ENCODE measurements at places on chromosomes 12 and 14.
A peak's percentile ranks its signal among the peaks of the same experiment; 100 is the strongest.

- no peak for DNase-seq
These were observed 44.4 kb upstream of the GSG1 start for GRCh38 chr12:13147688-13148484.

GRCh38 chr12:20486233-20486632, 117.9 kb downstream of the PDE3A start:
- DNase-seq = peak; percentile 24

- no peak for DNase-seq
These were observed 70.4 kb upstream of the KITLG start for GRCh38 chr12:88650715-88651114.

DNA sequence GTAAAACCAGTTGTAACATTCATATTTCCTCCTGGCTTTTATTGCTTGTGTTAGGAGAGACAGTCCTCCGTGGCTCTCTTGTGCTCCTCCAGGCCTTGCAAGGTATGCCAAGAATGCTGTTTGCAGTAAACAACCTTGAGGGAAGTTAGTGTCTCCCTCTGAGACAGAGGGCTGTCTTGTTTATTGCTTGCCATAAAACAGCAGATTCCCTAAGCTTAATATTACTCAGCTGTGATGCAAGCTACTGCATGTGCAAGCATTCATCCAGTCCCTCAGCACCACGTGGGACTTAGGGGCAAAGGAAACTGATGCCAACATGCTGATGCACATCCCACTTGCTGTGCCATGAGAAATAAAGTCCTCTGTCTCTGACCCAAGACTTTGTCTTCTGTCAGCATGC, 6.6 kb downstream of the POMT2 start:
- no peak for DNase-seq

- no peak for DNase-seq
These were observed 55.3 kb downstream of the DERA start for GRCh38 chr12:15966426-15966825.

- DNase-seq = no peak
These were observed 96.2 kb downstream of the MON2 start for GRCh38 chr12:62562846-62563245.

DNA sequence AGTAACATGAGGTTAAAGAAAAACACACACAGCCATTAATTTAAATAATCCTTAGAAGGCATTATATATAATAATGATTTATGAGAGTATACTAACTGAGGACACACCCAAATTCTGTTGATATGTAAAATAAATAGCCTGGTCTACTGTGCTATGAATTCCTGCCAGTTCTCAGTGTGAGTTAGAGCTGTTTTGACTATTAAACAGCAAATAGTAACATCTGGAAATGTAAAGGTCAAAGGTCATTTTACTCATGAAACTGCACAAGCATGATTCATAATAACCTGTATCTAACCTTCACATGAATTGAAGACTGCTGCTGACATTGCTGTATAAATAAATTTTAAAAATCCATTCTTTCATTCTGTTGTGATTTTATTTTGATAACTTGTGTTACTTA, 966.7 kb downstream of the SLC6A15 start:
- peak; percentile 34 for DNase-seq

- DNase-seq = no peak
These were observed 161.7 kb upstream of the PLEKHA5 start for GRCh38 chr12:18967814-18968213.

DNA sequence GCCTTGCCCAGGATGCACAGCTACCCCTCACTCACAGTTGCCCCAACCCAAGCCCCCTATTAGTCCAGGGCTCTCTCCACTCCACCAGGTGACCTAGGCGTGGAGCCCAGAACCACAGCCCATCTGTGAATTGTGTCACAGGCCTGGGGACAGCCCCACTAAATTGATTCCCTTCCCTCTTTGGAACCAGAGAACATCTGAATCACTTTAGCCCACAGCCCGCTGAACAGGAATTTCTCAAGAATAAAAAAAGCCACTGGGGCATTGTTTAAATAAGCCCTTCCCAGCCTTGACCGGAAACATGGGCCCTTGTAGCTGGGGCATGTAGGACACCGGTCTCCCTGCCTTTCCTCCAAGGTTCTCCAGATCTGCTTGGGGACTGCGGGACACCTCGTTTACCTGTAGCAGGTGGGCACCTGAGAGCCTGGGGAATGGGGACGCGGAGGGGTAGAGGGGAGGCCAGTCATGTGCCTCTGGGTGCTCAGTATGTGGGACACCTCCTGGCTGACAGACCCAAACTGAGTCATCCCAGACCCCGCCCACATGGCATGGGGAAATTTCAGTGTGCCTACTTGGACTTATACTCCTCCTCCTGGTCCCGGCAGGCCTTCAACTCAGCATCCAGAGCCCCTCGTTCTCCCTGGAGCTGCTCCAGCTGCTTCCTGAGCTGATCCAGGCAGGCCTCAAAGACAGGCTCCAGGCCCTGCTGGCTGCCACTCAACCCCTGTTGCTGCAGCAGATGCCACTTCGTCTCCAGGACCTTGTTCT, 1.3 kb downstream of the KRT78 start:
- DNase-seq = no peak

DNA sequence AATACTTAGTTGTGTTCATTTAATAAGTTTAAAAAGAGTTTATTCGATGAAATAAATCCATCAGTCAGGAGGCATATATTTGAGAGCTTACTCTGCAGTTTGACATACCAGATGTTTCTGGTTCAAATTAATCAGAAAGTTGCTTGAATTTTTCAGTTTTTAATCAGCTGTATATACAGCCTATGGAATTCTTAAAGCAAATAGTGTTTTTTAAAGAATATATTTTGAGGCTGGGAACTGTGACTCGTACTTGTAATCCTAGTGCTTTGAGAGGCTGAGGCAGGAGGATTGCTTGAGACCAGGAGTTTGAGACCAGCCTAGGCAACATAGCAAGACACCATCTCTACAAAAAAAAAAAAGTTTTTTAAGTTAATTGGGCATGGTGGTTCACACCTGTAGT, 112.1 kb downstream of the MON2 start:
- no peak for DNase-seq

GRCh38 chr12:58887068-58887467, 33.2 kb downstream of the LRIG3 start:
- no peak for DNase-seq

DNA sequence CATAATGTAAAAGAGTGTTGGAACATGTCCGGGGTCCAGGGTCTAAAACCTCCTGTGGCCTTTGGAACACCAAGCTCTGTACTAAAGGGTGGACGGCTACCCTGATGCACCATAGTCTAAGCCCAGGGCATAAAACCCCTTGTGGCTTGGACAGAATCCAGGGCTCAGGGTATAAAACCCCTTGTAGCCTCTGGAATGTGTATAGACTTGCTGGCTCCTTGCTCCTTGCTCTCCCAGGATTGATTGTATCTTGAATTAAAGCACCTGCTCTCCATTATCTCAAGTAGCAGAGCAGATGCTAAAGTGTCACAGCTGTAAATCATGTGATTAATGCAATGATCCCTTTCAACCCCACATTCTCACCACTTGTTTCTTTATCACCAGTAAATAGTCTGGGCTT, 556.5 kb downstream of the LRFN5 start:
- peak; percentile 80 for DNase-seq

DNA sequence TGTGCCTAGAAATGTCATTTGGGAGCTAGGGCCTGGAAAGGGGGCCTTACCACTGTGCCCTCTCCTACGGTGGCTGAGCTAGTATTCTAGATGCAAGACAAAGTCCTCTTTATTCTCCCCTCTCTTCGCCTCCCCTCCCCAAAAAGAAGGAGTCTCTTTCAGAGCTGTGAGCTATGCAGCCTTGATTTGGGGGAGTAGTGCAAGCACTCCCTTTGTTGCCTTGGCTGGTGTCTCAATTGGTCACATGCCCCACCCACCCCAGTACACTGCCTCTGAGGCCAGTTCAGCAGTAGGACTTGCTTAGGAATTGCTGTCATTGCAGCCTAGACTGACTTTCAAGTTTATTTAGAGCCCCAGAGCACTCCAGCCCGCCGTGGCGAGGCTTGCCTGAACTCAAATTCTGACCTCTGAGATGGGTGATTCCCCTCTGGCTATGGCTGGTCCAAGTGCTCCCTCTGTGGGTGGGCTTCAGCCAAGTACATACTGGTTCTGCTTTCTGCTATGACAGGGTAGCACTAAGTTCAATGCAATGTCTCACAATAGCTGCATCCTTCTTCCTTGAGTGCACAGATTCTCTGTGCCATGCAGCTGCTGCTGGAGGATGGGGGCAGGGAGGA, 37.0 kb upstream of the FBXO33 start:
- DNase-seq = no peak

- DNase-seq = no peak
These were observed 334 bp upstream of the TMEM132C start for GRCh38 chr12:128266541-128267130.

GRCh38 chr12:38141239-38141638, 175.3 kb upstream of the ALG10B start:
- no peak for DNase-seq
